CD4-positive, alpha-beta T cell treated with Interleukin-1 beta for 1 hour (primary cell): ENCODE measurements at places on chromosomes 5 and 9.

GRCh38 chr5:9339206-9339818, 206.6 kb downstream of the SEMA5A start:
- no peak for DNase-seq

DNA sequence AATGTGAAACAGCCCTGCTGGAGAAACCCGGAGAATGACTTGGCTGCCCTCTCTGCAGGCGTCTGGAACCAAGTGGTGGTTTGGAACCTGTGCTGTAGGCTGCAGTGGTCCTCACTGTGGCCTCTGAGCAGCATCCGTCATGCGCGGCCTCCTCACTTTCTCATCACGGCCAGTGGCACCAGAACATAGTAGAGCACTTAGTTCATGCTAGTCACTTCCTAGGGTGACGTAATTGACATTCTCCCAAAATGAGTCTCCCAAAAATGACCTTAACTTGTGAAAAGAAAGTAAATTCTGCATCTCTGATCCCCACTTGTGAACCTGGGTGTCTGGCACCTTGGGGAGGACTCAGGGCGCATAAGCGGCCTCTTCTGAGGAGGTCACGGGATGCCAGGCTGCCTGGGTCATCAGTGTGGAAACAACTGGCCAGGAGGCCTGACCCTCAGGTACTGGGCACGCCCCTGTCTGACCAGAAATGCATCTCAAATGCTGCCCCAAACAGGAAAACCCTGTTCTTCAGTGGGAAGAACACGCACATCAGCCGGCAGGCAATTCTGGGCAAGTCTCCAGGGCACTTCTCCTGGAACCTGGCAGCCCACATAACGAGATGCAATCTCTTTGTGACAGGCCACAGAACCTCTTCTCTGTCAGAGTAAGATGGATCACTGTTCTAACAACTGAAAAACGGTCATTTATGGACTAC, 36.6 kb upstream of the SPTLC1 start:
- DNase-seq, result no peak

GRCh38 chr5:135149956-135150723, 116.1 kb upstream of the PITX1 start:
- no peak for DNase-seq

- DNase-seq, result no peak
Measured at GRCh38 chr9:109455391-109455790, 42.7 kb downstream of the PTPN3 start.

DNA sequence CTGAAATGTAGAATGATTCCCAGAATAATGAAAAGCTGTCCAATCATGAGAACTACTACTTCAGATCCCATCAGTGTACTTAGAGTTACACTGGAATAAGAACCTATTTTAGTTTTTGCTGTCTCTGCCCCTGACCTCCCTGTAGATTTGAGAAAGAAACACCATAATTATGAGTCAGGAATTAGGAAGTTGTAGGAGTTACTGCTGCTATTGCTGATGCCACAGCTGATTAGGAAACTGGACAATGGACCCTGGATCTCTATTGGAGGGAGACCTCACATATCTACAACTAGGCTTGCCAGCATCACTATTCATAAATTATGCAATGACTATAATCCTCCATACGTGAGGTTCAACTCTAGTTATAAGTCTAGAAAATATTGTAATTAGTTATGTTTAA, 48.8 kb upstream of the EDIL3 start:
- no peak for DNase-seq

- DNase-seq, result no peak
Measured at GRCh38 chr5:13957032-13957645, 12.7 kb upstream of the DNAH5 start.

DNA sequence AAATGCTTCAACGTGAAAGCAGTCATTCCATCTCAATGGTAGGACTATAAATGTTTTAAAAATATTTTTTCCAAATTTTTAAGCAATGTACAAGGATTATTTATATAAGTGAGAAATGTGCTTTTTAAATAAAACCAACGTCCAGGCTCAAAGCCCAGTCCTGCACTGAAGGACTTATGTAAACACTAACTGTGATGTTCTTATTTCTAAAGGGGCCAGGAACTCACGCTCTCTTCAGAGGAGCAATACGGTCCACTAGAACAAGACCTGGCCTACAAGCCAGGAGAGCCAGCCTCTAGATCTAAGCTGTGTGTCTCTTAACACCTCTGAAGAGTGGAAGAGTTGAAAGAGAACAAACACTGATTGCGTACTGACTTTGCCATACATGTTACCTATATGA, 12.1 kb downstream of the TTLL11 start:
- DNase-seq, result no peak

DNA sequence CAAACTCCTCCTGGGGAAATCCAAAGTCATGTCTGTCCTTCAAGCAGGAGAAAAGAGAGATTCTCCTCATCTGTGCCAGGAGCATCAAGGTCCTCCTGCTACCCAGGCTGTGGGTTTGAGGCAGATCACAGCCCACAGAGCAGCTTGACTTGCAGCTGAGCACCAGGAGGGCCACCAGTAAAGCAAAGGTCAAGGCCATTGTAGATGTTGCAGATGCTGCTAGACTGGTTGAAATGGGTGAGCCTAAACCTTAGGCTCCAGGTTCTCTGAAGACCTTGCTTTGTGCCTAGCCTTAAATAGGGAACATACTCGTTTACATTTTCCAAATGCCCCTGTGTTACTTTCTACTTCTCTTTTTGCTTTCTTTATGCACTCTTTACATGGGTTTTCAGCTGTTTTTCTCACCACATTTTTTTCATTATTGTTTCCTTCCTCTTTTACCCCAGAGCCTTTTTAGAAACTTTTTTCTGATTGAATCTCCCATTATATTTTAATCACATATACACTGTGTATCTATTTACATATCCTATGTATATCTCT, at the start of gene IFNA2:
Gene IFNA2 (minus strand): TSS at position 268 of the 540 bp plus-strand sequence. CDS start 69 bp downstream, at position 199.
- DNase-seq, result no peak

DNA sequence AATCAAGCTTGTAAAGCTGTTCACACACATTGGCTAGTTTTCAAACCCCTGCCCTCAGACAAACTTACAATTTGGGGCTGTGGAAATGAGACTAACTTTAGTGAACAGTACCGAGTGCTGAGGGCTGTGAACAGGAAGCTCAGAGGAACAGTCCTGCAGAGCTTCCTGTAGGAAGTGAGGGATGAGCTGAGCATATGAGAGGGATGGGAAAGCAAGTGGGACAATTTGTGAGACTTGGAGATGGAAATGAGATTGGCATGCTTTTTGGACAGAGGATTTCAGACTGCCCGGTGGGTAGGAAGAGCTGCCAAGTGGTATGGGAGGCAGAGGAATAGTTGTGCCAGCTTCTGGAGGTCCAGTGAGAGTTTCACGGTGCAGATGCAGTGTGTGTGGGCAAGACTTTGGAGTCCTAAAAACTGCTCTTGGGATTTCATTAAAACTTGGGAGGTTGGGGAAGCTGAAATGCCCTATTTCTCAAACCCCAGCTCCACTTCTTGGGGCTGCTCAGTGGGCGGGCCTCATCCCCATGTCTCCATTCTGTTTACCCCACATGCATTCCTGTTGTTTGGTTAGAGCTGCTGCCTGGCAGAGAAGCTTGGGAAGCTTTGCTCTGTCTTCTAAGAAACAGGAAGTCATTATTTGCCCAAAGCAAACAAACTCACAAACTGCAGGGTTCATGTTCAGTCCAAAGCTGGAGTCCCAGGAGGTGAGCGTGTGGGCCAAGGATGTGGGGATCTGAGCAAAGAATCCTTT, 267.5 kb downstream of the ZSWIM6 start:
- DNase-seq, result no peak

GRCh38 chr5:2453781-2454180, 297.7 kb downstream of the IRX2 start:
- DNase-seq, result no peak

GRCh38 chr9:91302831-91303230, 58.9 kb downstream of the AUH start:
- no peak for DNase-seq

DNA sequence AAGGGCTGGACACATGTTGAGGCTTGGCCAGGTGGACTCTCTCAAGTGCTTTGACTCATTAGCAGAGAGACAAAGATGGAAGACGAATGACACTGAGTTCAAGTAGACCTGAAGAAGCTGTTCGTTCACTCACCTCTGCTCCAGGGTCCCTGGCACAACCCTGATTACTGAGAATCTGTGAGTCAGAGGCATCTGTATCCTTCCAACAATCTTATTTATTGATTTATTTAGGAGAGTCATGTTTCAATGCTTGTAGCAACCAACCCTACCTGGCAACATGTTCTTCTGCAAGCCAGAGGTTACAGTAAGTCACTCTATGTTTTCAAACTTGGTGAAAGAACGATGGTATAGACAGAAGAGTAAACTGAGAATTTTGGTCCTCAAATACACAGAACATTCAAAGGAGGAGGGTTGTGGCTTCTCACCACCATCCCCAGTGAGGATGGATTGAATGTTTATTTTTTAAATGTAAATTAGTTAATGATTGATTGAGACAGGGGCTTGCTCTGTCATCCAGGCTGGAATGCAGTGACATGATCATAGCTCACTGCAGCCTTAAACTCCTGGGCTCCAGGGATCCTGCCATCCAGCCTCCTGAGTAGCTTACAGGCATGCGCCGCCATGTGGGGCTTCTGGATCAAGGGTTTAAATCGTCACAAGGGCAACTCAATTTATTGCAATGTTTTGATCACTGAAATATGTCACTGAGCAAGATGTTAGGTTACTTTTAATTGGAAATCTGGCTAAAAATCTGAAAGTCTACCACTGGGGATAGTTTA, 55.7 kb upstream of the CARTPT start:
- no peak for DNase-seq

DNA sequence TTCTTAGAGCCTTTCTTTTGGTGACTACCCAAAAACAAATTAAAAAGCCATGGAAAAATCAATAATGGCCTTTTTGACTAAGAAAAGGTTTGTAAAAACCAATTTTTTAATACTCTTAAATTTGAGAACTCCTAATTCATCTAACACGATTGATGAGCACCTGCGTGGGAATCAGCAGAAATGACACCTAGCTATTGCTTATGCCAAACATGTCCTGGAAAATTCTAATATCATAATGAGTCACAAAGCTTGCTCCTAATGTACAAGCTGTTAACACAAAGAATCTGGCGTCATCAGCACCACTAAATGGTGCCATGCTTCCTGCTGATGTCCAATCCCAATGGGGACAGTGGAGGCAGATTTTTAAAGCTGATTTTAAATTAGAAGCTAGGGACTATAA, 146.2 kb upstream of the LRRTM2 start:
- no peak for DNase-seq

- no peak for DNase-seq
Measured at GRCh38 chr5:17106521-17106920, 110.9 kb upstream of the BASP1 start.

- DNase-seq, result no peak
Measured at GRCh38 chr5:122736086-122736845, 38.6 kb upstream of the SNX2 start.

- no peak for DNase-seq
Measured at GRCh38 chr9:734831-735511, 106.5 kb upstream of the DMRT1 start.
